ENCODE measurements at places on chromosomes 13 and 19.
A peak's percentile ranks its signal among the peaks of the same experiment; 100 is the strongest.

DNA sequence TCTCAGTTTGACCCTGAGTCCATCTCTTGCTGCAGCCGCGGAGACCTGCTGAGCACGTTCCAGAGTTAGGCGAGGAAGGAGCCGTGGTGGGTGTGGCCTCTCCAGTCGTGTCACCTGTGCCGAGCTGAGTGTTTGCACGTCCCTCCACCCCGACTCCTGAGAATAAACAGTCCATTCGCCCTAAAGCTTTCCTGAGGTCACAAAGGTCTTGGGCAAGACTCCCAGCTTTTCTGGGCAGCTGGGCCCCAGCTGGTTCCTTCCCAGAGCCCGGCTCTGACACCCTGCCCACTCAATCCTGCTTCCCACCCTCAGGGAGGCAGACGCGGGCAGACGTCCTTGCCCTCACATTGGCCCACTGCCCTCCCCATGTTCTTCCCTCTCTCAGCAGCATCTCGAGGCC is 142.2 kb downstream of the KCTD15 start:
- DNase-seq: no peak

DNA sequence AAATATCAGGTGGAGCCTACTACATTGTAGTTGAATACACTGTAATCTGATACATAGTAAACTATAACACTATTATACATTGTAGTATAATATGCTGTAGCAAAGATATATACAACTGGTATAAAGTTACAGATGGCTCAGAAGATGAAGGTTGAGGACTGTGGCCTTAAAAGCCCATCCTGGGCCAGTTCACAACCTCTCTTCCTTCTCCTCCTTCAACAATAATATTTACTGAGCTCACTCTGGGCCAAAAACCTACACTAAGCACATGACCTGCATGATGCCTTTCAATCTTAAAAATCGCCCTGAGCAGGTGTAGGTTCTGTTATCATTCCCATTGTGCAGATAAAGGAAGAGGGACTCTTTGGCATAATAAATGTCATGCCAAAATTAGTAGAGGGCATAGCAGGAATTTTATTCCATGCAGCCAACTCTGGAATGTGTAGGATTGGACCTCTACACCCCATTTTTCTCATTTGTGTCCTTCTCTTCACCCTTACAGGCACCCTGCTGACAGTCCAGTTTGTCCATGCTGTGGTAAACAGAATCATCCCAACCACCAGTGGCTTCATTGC is 14.6 kb upstream of the SIN3B start:
- DNase-seq: peak; percentile 23

- DNase-seq: no peak
These were observed 7.6 kb upstream of the GMIP start for GRCh38 chr19:19651076-19651475.

DNA sequence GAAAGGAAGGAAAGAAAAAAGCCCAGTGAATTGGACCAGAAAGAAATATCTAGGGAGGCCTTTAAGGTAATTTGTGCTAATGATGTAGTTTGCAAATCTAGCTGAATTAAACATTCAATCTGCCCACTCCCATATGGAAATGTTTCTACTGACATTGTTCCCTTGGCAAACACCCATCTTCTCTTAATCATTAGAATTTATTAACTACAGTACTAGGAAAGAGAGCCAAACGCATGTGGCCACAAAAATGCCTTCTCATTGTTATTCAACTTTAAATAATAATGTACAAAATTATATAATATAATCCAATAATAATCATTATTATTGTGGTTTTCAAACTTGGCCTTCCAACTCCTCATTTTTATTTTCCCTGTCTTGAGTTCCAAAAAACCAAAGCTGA is 234.7 kb downstream of the NHLRC3 start:
- DNase-seq: no peak

DNA sequence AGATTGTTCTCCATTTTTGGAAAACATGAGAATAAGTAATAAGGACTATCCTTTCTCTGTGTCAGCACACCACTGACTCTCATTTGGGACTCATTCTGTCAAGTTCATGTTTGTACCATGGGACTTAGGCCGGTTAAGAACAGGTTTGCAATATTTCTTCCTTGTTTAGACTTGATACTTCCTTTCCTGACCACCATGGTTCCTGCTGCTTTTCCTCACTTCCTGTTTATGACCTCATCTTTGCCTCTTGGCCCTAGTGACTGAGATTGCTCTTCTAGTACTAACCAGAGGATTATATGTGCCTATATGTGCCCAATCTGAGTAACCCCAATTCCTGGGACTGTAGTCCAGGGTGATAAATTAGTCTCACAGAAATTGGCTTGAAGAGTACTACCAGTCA is 32.5 kb upstream of the NDFIP2 start:
- no peak for DNase-seq

DNA sequence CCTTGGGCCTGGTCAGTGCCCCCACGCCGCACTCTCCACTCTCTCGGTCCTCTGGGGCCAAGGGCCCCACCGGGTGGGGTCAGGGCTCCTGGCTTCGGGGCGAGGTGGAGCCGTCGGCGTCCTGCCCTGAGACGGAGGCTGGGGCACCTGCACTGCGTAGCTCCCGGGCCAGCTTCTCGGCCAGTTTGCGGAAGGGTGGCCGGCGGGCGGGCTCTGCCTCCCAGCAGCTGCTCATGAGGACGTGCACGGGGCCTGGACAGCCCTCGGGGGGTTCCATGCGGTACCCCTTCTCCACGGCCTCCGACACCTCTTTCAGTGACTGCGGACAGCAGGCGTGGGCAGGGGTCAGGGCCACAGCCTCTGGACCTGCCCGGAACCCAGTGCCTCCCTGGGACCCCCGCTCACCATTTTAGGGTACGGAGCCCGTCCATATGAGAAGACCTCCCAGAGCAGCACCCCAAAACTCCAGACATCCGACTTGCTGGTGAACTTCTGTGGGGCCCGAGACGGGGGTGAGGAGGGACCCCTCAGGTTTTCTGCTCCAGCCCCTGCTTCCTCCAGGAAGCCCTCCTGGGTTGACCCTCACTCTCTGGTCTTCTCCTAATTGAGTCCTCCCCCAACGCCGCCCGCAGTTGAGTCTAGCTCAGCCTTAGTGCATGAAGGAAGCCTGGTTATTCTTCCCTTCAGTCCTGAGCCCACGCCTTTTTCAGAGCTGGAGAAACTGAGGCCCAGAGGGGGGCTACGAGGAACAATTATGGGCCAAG is 6.3 kb upstream of the RAX2 start:
- DNase-seq: no peak

- DNase-seq: no peak
These were observed 14.3 kb upstream of the FKRP start for GRCh38 chr19:46731584-46731983.

GRCh38 chr13:96834626-96835025 is 159.7 kb downstream of the OXGR1 start:
- no peak for DNase-seq

DNA sequence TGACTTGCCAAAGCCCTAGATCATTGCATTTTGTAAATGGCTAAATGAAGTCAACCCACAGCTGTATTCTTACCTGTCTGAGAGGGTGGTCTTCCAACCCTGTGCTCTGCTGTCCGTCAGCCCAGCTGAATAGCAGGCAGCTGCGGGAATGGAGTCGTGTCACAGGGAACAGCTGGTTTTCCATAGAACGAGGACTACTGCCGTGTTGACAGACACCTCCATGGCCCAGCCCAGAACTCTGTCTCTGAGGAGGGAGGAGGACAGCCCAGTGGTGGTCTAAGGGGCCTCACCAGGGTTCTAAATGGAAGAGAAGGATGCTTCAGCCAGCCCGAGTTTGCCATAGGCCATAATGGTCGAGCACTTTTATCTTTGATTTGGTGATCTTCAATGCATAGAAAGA is 110.7 kb downstream of the SLC7A1 start:
- no peak for DNase-seq

- DNase-seq: no peak
These were observed 44.2 kb downstream of the RASA3 start for GRCh38 chr13:114088234-114088633.

DNA sequence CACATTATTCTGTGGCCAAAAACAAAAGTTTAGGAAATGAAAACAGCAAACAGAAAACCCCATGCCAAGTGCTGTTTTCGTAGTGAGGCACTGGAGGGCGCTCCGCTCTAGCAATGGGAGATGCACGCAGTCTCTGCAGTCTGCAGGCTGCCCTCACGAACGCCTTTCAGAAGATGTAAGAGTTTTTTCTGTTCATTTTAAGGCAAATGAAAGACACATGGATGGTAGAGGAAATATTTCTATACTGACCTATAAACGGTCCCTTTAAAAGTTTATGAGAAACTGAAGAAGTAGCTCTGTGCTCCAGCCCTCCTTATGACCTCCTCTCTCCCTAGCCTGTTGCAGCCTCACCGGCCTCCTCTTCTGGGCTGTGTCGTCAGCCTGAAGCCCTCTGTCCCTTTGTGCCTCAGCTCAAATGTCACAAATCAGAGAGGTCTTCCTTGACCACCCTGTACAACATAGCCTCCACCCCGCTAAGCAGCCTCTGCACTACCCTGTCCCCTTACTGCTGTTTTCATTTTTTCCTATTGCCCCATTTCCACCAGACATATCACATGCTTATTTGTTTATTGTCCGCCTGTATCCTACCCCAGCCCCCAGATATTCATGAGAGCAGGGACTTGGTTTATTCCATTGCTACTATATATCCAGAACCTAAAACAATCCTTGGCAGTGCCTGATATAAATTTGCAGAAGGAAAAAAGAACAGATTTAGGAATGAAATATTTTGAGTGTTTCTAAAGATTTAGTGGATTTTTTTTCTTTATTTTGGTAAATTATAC is 116.4 kb downstream of the TM9SF2 start:
- DNase-seq: peak; percentile 32

DNA sequence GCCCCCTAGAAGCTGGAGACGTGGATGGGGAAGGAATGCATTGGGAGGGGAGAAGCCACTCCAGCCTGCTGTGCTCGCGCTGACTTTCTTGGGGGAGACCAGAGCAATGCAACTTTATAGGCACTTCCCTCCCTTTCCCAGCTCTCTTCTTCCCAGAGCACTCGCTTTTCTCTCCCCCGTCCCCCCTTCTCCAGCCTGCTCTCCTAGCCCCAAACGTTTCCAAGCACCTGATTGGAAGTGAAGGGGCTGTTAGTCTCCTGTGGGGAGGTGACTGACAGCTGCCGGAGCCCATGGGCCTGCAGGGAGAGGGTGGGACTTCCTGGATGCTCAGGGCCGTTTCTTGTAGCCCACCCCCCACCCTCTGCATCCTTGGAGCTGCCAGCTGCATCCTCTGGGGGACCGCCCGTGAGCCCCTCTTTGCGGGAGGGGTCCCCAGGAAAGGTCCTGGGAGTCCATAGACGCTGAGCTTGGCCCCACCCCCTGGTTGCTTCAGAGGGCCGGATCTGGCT is 2.5 kb downstream of the HDGFL2 start:
- DNase-seq: peak; percentile 79

DNA sequence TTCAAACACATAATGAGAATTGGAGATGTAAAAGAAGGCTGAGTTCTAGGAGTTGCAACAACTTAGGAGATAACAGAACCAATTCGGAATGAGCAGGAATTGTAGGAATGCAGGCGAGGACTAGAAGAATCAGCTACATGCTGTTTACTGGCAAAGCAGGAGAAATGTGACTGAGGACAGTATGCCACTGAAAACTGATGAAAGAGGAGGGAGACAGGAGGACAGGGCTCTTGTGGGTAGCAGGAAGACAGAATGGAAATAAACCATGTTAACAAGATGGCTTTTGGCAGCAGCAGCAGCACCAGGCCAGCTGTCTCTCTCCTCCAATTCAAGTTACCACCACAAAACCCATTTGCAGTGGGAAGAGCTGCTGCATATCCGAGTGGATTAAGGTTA is 91.0 kb upstream of the SLC15A1 start:
- no peak for DNase-seq
